ENCODE measurements at places on chromosomes 13 and 19. TPM values are rescaled to one million over a fixed set of nuclear protein-coding genes. Genes with fewer than 3 reads are reported as not detected.

C3 gene
- polyA plus RNA-seq = 19.0 TPM

ZNF653 gene
- polyA plus RNA-seq = 7.0 TPM

ZNF681 gene
- polyA plus RNA-seq = 9.8 TPM

TMC4 gene
- 3.8 TPM for polyA plus RNA-seq

PGLYRP2 gene
- polyA plus RNA-seq = not detected

GRCh38 chr13:45162821-45163220 is 38.0 kb downstream of the KCTD4 start:
- no peak for DNase-seq

DNA sequence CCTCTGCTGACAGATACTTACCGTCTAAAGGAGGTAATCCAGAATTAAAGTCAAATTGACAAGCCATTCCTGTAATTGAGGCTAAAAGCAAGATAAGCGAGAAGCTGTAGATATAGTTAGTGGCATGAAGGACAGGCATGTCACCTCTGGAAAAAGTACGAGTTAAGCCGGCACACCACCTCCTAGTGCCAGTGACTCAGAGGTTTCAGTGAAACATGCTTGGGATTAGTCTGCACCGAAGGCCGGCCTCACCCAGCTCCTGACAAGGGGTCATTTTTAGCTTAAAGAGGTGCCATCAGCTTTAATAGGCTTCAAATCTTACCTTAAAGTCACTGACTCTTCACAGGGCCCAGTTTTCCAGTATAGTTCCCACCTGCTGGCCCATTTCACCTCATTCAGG is 838.0 kb downstream of the UQCRFS1 start:
- no peak for DNase-seq

DNA sequence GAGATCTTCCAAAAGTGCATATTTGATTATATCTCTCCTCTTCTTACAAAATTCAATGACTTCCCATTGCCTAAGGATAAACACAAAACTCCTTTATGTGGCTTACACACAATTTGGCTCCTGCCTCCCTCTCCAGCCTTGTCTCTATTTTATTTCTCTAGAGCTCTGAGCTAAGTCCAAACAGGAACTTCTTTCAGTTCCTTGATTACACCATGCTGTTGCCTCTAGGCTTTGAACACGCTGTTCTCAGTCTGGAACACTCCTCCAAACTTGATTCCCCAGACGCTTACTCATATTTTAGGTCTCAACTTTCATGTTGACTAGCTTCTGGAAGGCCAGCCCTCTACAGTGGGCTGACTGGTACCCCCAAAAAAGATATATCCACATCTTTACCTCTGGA is 258.5 kb downstream of the COG6 start:
- DNase-seq = no peak

- no peak for DNase-seq
These were observed 169.7 kb downstream of the KLF5 start for GRCh38 chr13:73228546-73228945.

- no peak for DNase-seq
These were observed 728.4 kb downstream of the SLITRK1 start for GRCh38 chr13:83153848-83154247.

DNA sequence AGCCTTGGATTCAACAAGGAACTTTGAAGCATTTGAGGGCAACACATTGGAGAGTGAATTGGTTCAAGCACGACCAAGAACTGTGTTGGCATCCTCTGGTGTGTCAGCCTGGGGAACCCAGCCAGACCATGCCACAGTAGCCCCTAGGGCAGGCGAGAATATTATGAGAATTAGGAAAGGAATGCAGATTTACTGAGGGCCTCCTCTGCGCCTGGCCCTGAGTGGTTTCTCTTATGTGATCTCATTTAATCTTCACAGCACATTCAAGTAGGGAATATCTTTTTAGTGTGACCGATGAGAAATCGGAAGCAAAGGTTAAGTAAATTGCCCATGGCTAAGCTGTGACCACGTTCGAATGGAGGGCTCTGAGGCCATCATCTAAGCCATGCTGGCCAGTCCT is 15.3 kb upstream of the ERICH6B start:
- no peak for DNase-seq
